ENCODE measurements at places on chromosomes 2 and 18. TPM values are rescaled to one million over a fixed set of nuclear protein-coding genes. Genes with fewer than 3 reads are reported as not detected.

CRYGC gene
- total RNA-seq, result not detected

FLACC1 gene
- 1.0 TPM for total RNA-seq

ZNF519 gene
- total RNA-seq, result 3.3 TPM

ABCB11 gene
- total RNA-seq, result 0.18 TPM

RAB27B gene
- total RNA-seq, result 3.5 TPM

UGT1A7 gene
- not detected for total RNA-seq

SERPINB12 gene
- total RNA-seq, result not detected

GDF7 gene
- 1.5 TPM for total RNA-seq

LYG2 gene
- total RNA-seq, result not detected
